ENCODE measurements at places on chromosomes 11 and 22. TPM values are rescaled to one million over a fixed set of nuclear protein-coding genes. Genes with fewer than 3 reads are reported as not detected.
A peak's percentile ranks its signal among the peaks of the same experiment; 100 is the strongest.

Gene CREB3L1
- total RNA-seq, result 1.3 TPM

DNA sequence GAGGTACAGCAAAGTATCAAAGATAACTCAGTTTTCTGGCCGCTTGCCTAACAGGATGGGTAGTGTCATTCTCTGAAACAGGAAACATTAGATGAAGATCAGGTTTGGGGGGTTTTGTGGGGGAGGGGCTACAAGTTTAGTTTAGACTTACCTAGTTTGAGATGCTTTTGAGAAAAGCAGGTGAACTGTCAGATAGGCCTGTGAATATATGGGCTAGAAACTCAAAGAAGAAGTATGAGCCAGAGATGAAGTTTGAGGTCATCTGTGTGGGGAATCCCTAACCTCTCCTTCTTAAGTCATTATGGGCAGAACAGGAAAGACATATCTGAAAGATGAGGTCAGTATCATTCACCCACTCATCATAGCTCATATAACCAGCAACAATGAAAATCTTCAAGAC, 11.9 kb downstream of the HOATZ start:
- DNase-seq, result no peak

GRCh38 chr11:62853279-62853965, 14.0 kb upstream of the WDR74 start:
- DNase-seq, result no peak

- DNase-seq, result no peak
Observed at GRCh38 chr11:7630002-7630401, 43.3 kb downstream of the CYB5R2 start.

DNA sequence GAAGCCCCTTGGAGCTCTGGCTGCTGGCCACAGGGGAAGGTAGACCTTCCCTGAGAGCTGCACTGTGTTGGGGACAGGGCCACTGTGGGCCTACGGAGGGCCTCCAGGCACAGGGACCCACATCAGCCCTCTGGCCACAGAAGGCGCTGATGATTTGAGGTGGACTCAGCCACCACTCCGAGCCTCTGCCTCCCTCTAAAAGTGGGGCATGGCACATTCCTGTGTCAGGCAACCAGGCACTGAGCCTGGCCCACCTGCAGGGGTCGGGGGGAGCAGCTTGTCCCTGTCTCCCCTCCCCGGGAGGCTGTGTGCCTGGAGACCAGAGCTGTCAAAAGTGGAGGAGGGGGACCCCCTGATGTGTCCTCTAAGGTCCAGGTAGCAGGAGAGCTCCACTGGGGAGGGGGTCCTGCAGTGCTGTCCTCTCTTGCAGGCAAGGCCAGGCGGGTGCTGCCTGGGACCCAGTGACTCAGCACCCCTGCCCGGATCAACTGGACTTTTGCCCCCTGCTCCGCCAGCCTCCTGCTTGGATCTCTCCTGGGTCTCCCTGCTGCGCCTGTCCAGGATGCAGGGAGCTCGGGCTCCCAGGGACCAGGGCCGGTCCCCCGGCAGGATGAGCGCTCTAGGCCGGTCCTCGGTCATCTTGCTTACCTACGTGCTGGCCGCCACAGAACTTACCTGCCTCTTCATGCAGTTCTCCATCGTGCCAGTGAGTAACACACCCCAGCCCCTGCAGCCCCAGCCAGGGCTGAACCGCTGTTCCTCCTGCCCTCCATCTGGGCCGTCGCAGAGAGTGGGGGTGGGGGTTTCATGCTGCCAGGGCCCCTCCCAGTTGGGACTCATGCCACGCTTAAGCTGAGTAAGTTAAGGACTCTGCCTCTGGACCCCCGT, 17.5 kb upstream of the CDKN1C start:
- no peak for DNase-seq

- no peak for DNase-seq
Observed at GRCh38 chr11:67641338-67642172, 2.0 kb upstream of the TBX10 start.

- DNase-seq, result no peak
Observed at GRCh38 chr11:88070437-88070836, 104.8 kb downstream of the RAB38 start.

DNA sequence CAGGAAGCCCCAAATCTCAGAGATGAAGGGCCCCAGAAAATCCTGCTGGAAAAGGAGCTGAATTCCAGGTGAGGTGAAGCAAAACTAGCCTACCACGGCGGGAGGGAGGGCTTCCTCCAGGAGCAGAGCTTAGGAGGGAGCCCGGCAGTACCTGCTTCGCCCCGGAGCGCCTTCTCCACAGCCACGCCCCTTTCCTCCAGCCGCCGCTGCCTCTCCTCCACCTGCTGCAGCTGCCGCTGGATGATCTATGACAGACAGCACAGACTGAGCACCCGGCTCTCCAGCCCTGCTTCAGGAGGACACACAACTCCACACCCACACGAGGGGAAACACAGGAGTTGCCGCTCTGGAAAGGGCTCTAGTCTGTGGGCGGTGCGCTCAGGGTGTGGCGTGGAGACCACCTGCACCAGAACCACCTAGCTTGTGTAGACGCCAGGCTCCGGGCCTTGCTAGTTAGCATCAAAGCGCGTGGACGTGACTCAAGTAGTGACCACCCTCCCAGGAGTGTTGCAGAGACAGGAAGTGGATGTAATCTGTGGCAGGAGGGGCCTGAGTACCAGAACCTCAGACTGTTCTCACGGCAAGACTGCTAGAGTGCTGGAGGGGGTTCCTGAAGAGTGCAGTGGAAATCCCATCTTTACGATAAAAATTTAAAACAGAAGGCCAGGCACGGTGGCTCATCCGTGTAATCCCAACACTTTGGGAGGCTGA, 34.6 kb upstream of the BID start:
- no peak for DNase-seq

DNA sequence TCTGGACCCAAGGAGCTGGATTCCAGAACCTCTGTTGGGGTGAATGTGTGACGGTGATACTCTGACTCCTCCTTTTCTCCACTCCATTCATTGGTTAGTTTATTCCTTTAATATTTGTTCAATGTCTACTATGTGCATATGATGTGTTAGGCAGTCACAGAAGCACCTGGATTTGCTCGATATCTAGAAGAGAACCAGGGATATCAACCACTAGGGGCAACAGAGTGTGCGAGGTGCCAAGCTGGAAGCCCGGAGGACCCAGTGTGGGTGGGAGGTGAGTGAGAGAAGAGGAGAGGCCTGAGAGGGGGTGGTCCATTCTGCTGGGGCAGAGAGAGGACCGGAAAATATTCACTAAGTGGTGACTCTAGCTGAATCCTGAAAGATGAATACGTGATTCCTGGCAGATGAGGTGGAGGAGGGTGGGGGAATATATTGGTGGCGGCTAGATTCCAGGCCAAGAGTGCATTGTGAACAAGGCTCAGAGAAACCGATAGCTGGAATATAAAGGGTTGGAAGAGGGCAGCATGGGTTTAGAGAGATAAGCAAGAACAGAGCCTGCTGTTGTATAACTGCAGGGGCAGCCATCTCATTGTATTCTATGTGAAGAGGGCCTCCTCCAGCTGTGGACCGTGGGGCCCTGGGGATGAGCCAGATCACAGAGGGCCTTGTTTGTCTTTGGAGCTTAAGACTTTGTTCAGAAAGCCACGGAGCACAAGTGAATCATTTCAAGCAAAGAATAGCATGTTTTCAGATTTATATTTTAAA, 6.9 kb upstream of the TIMP3 start:
- no peak for DNase-seq

DNA sequence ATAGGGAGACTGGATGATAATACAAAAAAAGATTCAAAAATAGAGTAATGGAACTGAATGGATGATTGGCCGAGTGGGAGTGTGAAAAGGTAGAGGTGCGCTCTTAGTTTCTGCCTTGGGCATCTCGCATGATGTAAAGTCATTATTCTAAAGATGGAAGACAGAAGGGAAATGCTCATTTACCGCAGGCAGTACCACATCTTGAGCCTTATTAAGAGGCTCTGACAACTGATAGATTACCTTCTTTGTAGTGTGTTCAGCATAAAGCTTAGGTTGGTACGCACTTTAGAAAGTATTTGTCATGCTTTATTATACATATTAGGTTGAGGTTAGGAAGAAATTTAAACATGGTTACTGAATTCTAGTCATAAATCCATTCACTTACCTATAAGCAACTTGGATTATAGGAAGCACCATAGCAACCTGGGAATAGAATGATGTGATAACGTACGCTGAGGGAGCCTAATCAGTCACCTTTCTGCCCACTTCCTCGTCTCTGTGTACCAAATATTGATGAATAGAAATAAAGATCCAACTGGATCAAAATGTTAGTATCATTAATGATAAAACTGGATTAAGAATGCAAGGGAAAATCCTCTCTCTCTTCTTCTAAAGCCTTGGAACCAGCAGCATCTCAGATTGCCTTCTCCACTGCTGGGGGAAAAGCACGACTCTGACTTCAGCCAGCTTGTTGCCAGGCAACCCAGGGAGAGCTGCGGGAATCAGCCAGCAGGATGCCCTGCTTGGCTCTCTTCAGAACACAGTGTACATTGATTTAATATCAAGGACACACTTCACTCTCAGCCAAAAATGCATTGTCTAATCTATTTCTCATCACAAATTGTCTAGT, 29.0 kb upstream of the VWA5A start:
- DNase-seq, result no peak

Gene PRODH
- total RNA-seq, result not detected

DNA sequence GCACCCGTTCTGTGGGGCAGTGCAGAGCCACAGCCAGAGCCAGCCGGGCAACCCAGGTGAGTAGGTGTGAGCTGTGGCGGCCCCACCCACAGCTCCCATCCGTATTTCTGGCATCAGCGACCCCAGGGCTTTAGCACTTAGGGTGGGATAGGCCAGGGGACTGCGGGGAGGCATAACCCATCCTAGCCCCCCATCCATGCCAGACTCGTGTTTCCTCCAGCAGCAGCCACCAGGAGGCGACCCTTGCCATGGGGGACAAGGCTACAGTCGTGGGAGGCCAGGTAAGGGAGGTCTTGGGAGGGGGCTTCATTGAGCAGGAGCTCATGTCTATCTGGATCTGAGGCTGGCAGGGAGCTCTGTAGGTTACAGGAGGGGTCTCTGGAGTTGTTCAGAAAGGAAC, 873 bp downstream of the OTOG start:
- no peak for DNase-seq

- no peak for DNase-seq
Observed at GRCh38 chr11:114089748-114090147, 30.2 kb downstream of the ZBTB16 start.

Gene PHOX2A
- not detected for total RNA-seq

GRCh38 chr11:70183483-70184176, 19.5 kb upstream of the FADD start:
- DNase-seq, result no peak

GRCh38 chr11:6825231-6825744, 20.2 kb upstream of the OR10A5 start:
- DNase-seq, result peak; percentile 67

DNA sequence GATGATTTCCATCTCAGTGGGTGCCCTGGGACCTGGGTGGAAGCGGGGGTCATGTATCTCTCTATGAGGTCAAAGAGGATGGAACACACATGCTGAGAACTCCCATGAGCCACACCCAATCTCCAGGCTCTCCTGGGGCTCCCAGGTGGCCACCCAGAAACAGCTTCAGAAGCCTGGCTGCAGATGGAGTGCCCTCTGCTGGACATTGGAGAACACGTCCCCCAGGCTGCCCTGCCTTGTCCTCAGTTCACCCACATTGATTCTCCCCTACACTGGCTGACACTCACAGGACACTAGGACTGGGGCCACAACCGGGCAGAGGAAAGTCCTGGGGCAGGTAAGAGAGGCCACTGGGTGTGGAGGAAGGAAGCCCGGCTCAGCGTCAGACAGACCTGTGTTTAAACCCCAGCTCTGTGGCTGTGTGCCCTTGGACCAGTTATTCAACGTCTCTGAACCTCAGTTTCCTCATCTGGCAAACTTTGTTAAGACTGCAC, 4.5 kb upstream of the NOL12 start:
- DNase-seq, result peak; percentile 50

Gene VPS37C
- 9.4 TPM for total RNA-seq

Gene GGT5
- total RNA-seq, result not detected

Gene CYP2D6
- total RNA-seq, result not detected

DNA sequence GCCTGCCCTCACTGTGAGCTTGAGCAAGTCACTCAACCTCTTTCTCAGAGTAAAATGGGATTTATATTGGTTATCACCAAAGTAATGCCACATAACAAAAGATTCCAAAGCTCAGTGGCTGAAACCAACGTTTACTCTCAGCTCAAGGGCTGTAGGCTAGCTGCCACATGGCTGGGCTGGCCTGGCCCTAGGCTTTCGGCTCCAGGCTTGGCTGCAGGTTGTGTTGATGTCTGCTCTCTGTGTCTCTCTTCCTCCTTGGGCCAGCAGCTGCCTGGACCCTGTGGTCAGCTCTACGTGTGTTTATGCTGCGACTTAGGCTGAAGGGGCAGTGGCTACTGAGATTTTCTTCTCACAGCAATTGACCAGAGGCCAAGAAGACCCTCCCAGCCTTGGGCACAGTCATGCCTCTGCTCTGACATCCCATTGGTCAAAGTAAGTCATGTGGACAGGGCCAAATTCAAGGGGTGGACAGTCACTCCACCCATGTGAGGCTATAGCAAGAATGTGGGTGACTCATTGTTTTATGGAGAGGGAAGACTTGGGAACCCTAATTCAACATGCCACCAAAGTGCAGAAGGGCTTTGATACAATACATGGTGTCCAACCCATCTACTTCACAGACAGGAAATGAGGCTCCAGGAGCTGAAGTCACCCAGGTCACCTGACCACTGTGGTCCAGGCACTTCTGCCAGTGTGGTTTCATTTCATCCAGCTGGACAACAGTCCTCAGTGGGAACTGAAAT, 90.6 kb downstream of the TSPAN18 start:
- DNase-seq, result peak; percentile 39

Gene AMPD3
- 1.9 TPM for total RNA-seq

Gene CLMP
- 13.6 TPM for total RNA-seq

DNA sequence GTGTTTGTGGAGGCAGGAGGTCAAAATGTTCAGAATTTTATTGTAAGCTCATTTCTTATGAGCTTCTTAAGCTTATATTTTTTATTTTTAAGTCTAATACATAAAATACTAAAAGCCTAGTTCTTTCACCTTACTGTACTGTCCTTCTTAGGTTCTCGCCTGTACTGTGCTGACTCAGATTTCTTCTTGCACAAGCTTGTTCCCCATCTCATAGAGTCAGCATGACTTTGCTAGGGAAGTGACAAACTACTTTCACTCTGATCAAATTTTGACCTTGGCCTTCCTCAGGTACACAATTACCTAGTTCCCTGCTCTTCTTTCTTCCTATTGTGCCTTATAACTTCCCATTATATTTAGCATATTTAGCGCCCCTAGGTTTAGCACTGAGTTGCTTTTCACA, 81.5 kb downstream of the STK33 start:
- no peak for DNase-seq

DNA sequence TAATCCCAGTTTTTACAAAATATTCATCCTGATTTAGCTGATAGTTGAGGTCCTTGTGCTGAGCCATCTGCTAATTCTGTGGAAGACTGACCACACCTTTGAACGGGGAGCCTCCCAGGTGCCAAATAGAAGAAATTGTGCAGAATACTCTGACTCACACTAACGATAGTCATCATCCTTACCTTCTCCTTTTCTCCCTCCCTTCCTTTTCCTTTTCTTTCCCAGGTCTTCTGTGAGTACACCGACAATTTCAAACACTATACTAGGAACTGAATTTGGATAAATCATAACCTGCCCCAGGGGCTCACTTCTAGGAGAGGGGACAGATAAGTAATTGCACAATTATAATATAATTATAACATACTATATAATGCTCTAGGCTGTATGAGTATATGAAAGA, 73.1 kb upstream of the CTSC start:
- no peak for DNase-seq

GRCh38 chr11:100629671-100630070, 57.4 kb upstream of the ARHGAP42 start:
- peak; percentile 16 for DNase-seq

Measured in H4 (cell line).